COR-L47 (cell line): ENCODE measurements at places on chromosomes 13 and 19.

- peak; percentile 90 for DNase-seq
Observed at GRCh38 chr19:32537580-32537979, 43.4 kb upstream of the PDCD5 start.

GRCh38 chr19:10417541-10418234 lies 2.6 kb upstream of the PDE4A start:
- peak; percentile 12 for DNase-seq

DNA sequence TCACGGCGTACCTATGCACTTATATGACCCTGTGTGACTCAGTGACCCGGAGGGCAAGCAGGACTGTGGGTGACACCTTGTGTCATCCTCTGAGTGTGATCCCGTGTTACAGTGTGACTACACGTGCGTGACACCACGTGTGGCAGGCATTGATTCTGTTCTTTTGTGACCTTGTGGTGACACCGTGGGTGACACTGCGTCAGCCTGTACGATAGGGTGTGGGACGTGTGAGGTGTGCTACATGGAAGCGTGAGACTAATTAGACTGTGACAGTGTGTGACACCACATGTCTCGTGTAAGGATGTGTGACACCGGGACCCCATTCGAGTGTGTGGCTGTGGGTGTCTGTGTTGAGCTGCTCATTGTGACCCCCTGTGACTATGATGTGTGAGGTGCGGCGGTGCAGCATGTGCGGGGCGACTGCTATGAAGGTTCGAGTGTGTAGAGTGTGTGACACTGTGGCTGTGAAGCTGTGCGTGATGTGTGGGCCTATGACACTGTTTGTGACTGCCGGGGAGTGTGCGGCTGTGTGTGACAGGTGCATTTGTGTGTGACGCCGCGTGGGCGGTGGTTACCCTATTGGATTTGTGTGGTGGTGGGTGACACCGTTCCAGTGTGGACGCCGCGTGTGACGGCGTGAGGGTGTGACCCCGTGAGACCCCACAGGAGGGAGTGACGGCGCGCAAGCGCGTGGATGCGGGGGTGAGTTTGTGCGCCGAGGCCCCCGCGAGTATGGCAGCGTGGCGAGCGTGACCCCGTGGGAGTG lies 399 bp upstream of the SPTBN4 start:
- DNase-seq, result no peak

DNA sequence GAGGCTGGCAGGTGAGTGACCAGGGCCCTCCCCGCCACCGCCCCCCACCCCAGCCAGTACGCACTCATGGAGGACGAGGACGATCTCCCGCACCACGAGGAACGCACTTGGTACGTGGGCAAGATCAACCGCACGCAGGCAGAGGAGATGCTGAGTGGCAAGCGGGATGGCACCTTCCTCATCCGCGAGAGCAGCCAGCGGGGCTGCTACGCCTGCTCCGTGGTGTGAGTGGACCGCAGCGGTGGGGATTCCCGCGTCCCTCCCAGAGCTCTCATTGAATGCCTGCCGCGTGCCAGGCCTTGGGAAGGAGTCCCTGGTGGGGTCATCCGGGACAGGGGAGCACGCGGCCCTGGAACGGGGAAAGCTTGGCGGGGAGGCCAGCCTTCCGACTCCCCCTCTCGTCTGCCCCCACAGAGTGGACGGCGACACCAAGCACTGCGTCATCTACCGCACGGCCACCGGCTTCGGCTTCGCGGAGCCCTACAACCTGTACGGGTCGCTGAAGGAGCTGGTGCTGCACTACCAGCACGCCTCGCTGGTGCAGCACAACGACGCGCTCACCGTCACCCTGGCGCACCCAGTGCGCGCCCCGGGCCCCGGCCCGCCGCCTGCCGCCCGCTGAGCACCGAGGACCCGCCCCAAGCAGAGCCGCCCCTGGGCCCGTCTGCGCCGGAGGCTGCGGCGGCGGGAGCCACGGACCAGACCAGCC lies 4.8 kb upstream of the IFI30 start:
- DNase-seq, result no peak

DNA sequence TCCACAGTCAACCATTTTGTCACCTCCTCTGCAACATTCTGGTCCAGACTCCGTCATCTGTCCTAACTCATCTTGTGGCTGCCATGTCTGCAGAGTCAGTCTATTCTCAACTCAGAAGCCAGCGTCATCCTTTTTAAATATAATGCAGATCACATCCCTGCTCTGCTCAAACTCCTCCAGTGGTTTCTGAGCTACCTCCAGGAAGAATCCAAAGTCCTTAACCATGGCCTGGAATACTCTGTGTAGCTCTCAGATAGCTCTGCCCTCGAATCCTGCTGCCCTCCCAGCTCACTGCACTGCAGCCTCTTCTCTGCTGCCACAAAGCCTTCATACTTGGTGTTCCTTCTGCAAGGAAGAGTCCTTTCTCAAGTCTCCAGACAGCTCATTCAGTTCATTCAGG lies 190.8 kb downstream of the FOXO1 start:
- DNase-seq, result no peak

DNA sequence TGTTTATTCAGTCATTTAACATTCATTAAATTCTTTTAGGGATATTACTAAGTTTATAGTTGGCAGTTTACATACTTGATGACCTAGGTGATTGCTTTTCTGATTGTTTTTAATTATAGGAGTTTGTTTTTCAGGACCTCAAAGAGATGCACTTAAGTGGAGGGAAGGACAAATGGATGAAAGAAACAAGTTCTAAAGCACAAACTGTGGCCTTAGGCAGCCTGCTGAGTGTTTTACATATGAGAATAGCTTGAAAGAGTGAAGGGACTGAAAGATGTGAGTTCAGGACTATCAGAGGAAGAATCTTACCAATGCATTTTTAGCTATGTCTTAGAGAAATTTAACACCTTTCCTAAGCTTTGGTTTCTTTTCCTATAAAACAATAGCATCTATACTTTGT lies 402.6 kb downstream of the KLF12 start:
- DNase-seq, result no peak

DNA sequence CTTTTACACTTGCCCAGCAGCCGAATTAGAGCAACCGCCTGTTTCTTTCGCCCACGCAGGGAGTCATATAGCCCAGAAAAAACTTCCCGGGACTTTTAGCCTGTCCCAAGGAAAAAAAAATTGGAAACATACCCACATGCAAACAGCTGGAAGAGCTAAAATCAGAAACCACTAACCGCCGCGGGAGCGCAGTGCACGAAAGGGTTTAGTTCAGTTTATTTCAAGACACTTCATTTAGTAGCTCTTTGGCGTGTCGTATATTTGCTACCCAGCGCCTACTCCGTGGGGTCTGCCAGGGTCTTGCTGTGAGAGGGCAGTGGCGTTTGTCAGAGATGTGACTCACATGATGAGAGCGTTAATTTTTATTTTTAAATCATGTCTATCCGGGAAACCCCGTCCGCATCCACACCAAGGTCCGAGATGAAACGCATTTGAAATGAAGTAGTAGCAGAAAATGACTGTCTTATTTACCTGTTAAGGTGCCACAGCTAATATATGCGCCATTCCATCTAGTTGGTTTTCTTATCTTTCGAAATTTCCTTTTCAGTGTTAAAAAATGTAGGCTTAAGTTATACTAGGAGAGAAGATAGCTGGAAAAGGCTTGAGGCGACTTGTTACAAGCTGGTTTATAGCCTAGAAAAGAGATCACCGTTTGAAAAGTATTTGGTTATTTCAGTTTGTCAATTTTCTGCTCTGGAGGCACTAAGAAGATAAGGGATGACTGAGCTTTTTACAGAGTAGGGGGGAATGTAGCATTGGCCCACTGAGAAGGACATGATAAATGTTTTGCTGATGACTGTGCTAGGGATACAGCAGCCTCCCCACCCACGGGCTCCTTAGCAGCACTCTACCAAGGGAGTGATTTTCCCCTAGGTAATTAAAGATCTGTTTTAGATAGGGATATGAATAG lies 1.7 kb downstream of the KLF5 start:
- peak; percentile 24 for DNase-seq

DNA sequence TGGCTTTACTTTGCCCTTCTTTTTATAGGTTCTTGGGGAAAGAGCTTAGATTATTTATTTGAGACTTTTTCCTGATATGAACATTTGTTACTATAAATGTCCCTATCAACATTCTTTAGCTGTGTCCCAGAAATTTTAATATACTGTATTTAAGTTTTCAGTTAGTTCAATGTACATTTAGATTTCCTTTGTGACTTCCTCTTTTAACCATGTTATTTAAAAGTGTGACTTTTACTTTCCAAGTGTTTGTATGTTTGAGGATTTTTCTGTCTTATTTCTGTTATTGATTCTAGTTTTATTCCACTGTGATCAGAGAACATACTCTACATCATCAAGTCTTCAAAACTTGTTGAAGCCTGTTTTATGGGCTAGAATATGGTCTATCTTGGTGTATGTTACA lies 72.7 kb upstream of the SPRY2 start:
- no peak for DNase-seq

- DNase-seq, result no peak
Observed at GRCh38 chr19:48890551-48890950, 8.0 kb downstream of the TULP2 start.

DNA sequence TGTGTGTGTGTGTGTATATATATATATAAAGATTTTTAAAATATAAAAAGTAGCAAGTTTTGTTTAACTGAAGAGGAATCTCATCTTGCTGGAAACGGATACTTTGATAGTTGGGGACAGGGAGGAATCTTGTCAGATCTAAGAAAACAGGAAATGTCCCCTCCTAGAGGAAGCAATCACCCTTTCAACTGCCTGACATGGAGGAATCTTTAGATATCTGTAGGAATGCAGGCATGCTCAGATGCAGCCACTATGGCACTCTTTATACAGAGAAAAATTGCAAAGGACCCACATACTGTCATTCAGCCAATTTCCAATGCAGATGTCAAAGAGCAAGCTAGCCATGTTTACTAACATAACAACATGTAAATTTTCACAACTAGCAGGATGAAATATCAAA lies 38.8 kb downstream of the ZNF611 start:
- no peak for DNase-seq

GRCh38 chr19:29587518-29587986 lies 18.5 kb upstream of the POP4 start:
- DNase-seq, result no peak

- DNase-seq, result no peak
Observed at GRCh38 chr13:23003446-23003845, 177.3 kb upstream of the SGCG start.

GRCh38 chr13:113539176-113539575 lies 45.4 kb upstream of the TFDP1 start:
- DNase-seq, result no peak

- DNase-seq, result no peak
Observed at GRCh38 chr13:111187960-111188541, 72.9 kb downstream of the ARHGEF7 start.

DNA sequence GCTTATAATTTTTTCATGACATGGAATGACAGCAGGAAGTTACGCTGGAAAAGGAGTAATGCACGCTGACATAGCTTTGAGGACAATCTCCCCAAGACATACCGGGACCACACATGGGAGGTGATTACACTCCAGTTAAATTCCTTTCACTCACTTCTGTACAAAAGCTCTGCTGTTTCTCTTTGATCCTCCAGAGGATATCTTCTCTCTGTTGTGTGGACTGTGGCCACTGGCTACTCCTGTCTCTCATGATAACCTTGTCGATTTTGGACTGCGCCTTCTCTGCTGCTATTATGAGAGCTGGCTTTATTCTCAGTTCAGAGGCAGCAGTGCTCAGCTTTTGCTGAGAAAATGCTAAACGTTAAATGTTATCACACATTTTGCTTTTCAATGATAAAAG lies 464.6 kb downstream of the FGF9 start:
- no peak for DNase-seq

GRCh38 chr19:17305517-17306284 lies at the start of gene MRPL34:
MRPL34 (plus strand) TSS chr19:17305872; CDS start chr19:17305893, 21 bp downstream.
- peak; percentile 99 for DNase-seq

DNA sequence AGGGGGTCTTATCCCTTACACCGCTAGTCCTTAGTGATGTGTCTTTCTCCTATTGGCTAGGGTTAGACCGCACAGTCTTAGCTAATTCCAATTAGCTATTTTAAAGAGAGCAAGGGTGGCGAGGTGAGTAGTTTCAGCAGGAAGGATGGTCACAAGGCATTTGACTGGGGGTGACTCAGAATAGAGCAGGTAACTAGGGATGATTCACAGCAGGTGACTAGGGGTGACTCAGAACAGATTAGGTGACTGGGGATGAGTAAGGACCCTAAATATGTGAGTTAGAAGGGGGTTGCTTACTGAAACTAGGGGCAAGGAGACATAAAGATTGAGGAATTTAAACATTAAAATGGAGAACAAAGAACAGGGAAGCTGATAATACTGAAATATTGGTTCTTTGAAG lies 64.3 kb downstream of the ZNF66 start:
- no peak for DNase-seq

DNA sequence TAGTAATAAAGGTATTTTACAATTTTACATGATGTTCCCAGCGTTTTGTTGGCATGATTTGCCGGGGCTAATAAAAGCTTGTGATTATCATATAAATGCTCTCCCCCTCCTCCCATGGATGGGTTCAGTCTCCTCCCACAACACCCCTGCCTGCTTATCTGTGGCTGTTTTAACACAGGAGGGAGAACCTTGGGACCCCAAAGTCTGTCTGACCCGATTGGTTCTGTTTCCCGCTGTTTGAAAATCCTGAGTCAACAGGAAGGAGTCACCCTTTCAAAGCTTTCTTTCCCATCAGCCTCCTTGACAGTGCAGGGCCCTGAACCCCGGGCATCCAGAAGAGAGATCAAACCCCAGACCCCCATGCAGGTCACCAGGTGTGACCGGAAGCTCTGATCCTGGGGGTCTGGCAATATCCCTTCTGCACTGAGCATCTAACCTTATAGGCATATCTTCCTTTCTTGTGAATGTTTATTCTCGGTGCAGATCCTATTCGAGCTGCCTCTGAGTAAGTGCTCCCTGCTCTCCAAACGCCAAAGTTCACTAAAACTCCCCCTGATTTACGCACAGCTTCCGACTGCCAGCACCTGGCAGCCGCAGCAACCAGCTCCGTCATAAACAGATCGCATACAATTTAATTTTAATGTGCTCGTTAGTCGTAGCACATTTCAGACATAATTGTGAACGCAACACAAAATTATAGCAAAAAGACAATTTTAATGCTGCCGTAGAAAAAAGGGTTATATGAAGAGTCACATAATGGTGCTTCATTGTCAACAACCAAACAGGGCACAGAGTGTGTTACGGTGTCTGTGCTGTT lies 74.8 kb downstream of the TSHZ3 start:
- no peak for DNase-seq

- DNase-seq, result no peak
Observed at GRCh38 chr19:32421589-32422361, 16.2 kb downstream of the DPY19L3 start.

DNA sequence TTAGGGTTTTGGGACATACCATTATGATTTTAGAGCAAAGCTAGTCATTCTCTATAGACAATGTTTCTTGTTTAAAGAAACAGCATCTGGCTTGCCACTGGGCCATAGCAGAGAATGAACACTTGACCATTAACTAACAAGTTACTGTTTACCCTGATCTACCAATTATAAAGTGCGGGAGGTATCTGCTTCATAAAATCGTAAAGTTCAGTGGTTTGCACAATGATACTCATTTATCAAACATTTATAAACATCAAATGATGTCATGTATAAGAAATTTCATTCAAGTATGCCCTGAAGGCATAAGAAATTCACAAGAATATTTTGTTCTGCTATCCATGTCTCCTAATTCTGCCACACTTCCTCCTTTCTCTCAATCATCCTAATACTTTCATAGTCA lies 139.2 kb downstream of the PCDH20 start:
- no peak for DNase-seq

- peak; percentile 26 for DNase-seq
Observed at GRCh38 chr19:16417660-16418596, 53.8 kb downstream of the EPS15L1 start.

GRCh38 chr13:79445968-79446645 lies 34.8 kb upstream of the NDFIP2 start:
- no peak for DNase-seq

GRCh38 chr13:30702006-30702405 lies 33.3 kb upstream of the ALOX5AP start:
- no peak for DNase-seq
